ENCODE measurements at places on chromosomes 16 and 17.

DNA sequence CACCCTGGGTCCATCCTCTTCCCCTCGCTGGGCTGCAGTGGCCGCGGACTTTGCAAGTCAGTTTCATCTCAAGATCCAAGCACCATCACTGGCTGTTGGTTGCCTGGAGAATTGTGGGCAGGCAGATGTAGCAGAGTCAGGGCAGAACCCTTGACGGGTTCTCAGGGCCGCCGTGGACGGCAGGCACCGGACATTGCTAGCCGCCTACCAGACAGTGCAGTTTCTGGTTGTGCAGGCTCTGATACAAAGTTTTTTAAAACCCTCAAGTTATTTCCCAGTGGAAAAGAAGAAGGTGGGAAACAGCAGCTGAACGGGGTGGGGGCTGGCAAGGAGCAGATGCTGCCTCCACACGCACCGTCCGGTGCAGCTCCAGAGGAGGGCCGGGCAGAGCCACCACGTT is 3.4 kb downstream of the MAPK8IP3 start:
- no peak for DNase-seq

- DNase-seq: no peak
These were observed 1.1 kb downstream of the GPS2 start for GRCh38 chr17:7313890-7314718.

DNA sequence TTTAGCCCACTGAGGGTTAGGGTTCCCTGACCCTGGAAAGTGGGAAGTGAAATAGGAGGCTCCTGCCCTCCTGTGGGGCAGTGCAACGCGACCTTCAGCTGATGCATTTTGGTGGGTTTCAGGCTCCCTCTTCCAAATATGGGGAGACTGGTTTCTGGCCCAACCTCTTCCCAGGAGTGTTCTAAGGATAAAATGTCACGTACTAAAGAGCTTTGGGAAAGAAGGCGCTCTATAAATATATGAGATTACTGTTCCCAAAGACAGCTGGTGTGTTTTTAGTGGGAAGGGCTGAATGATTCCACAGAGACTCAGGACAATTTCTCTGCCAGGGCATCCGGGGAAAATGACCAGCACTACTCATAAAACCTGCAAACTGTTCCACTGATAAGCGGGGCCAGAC is 9.8 kb downstream of the SLC35B1 start:
- DNase-seq: no peak

- no peak for DNase-seq
These were observed 11.6 kb upstream of the MPHOSPH6 start for GRCh38 chr16:82181461-82182185.

DNA sequence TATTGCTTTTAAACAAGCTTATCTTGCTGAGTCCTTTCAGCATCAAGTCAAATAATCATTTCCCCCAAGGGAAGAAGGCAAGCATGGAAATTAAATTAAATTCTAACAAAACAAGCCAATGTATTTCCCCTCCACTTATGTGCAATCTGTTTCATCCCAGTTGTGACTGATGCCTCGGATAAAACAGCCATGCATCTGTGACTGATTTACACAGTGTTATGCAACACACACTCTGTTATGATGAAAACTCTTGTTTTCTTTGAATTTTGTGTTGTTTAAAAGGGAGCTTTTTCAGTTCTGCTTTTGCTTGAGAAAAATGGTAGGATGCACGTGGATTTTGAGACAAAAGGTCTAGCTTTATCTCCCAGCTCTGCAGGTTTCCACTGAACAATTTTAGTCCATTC is 32.6 kb downstream of the TMEM100 start:
- DNase-seq: no peak

DNA sequence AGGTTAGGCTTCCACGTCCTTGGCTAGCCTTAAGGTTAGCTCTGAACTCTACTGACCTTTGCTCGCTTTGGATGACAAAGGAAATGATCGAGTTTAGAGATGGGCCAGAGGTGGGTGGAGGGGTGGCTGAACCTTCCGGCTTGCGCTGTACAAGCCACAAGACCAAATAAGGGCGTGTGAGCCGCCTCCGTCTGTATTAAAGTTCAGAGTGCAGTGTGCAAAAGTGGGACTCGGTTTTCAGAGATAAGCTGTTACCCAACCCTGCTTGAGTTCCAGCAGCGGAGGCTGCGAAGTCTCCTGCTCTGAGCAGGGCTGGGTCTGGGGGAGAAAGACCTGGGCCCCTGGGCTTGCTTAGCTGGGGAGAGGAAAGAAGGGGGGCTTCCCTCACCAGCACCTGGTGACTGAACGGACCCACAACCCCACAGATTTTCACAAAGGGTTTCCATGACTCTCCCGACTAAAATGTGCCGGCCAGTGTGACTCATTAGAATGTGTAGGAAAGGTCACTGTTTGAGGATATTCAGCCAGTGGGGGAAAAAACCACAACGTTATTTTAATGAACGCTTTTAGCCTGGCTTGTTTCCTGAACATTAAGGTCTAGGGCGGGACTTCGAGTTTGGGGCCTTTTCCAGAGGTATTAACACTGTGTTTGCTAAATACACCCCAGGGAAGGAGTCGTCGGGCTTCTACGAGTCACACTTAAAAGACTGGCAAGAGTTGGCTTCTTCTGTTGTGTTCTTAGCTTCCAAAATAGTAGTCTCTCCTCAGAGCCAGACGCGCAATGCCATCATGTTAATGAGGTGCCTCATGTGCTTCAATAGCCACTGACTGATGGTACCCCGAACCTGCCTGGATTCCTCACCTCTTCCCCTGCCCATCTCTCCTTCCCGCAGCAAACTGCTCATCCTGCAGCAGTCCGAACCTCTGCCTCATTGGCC is 67.0 kb downstream of the CENPV start:
- peak; percentile 93 for DNase-seq

- no peak for DNase-seq
These were observed 1.2 kb downstream of the DYNLL2 start for GRCh38 chr17:58084317-58084981.

DNA sequence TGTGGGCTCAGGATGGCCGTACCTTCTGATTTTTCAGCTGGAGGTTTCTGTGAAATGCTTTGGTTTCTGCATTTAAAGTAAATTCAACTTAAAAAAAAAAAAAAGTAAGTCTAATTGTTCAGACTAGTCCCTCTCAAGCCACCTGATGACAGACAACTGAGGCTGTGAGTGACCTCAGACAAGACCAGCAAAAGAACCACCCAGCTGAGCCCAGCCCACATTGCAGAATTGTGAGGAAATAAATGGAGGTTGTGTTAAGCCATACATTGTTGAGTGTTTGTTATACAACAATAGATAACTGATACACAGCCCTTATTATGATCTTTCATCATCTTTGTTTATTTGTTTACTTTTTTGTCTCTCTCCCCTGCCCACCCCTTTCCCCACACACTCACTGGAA is 44.7 kb upstream of the CMIP start:
- DNase-seq: no peak

DNA sequence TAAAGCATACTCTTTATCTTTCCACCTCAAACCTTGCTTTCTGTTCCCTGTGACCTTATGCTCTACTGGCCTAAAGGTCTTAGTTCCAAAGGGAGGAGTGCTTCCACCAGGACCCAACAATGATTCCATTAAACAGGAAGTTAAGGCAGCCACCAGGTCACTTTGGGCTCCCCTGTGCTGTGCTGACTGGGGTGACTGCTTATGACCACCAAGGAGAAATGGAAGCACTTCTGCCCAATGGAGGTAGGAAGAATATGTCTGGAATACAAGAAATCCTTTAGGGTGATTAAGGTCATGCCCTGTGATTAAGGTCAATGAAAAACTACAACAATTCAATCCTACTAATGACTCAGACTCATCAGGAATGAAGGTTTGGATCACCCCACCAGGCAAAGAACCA is 233.8 kb upstream of the CDH11 start:
- no peak for DNase-seq

- DNase-seq: no peak
These were observed 3.2 kb downstream of the ZSWIM7 start for GRCh38 chr17:15996322-15996721.

DNA sequence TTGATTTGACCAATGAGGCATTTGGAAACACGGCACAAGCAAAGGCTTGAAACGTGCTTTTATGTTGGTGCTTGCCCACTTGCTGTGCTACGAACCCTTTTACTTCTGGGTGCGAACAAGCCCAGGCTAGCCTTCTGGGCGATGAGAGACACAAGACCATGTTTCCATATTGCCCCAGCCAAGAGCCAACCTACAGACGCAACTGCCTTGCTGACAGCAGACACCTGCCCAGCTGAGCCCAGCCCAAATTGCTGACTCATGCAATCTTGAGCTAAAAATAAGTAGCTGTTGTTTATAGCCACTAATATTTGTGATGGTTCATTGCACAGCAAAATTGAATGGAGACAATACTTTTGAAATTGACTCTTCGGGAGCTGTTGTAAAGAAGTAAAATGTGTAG is 464.5 kb downstream of the WWOX start:
- no peak for DNase-seq

DNA sequence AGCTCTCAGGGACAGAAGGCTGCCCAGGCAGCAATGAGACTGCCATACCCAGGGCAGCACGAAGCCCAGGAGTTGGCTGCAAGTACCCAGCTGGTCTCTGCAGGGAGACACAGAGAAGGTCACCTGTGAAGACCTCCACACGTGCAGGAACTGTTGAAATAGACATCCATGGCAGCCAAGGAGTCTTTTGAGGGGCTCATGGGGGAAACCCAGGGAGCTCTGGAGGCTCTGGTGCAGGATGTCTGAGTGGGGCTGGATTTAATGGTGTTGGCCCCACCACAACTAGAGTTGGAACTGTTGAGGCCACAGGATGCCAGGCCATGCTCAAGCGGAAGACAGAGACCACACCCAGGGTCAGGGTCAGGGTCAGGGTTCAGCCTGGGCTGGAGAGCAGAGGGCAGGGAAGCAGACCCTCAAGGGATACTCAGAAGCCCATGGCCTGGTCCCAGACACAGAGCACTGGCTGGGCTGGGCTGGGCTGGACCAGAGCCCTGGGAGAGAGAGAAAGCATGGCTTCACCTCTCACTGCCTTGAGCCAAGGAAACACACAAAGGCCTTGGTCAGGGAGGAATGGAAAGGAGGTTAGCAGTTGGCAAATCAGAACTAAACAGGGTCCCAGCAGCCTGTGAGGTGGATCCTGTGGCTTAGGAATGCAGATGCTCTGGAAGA is 21.4 kb downstream of the PITPNM3 start:
- DNase-seq: no peak

GRCh38 chr17:8359769-8360168 is 16.7 kb downstream of the KRABD2 start:
- peak; percentile 55 for DNase-seq

Measured in amniotic stem cell (primary cell).